Activated gamma-delta T cell treated with Interleukin-2 at 50 U/mL for 16 hours (primary cell): ENCODE measurements at places on chromosomes 5 and 9.

DNA sequence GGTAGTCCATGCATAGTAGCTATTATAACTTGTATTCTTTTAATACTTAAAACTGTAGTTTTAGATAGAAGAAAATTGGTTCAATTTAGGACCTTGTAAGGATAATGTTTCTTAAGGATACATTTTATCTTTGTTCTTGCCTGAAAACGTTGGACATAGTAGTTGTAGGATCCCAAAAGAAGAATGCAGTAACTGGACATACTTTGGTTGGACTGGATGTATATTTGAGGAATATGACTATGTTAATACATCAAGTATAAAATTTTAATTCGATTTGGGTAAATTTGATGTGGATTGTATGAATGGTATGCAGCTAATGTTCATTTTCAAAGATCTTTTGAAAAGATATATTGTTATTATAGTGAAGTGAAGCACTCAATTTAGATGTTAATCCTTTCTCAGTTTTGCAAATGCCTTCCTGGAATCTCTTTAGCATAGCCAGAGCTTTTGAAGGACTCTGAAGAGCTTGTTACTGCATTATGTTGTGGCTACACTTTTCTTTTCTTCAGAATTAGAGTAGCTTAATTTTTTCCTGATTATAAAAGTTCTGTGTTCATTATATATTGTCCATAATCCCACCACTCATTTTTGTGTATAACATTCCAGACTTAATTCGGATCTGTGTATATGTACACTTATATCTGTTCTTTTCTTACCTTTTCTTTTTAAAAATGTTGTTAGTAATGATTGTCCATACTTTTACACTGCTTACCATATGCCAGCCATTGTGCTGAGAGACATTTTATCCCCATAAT lies 41.2 kb downstream of the LRRTM2 start:
- no peak for DNase-seq

DNA sequence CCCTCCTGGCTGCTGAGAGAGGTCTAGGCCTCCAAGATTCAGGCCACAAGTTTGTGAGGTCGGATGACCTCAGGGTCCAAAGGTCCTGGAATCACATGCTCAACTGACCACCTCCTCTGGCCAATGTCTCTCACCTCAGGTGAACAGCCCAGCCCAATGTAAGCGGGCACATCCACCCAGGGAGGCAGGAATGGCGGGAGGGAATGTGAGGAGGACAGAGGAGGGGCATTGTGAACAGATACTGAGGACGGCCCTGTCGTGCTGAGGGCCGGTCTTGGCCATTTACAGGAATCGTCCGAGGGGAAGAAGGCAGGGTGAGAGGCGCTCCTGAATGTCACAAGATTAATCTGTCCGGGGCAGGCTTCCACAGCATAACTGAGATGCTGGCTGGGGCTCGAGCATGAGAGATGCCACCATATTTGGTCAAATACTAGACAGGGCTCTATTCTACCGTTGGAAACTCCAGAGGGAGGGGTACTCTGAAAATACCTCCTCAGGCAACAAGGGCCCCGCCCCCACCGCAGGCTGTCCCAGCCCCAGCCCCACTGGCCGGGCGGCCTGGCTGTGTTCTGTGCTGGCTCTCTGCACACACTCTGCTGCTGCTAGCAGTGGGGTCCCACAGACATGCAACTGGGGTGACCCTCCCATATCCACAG lies 1.5 kb upstream of the IL17B start:
- DNase-seq: no peak

- no peak for DNase-seq
Observed at GRCh38 chr5:103804711-103805110, 242.1 kb upstream of the NUDT12 start.

GRCh38 chr5:1065143-1065750 lies 46.6 kb downstream of the SLC12A7 start:
- DNase-seq: no peak

DNA sequence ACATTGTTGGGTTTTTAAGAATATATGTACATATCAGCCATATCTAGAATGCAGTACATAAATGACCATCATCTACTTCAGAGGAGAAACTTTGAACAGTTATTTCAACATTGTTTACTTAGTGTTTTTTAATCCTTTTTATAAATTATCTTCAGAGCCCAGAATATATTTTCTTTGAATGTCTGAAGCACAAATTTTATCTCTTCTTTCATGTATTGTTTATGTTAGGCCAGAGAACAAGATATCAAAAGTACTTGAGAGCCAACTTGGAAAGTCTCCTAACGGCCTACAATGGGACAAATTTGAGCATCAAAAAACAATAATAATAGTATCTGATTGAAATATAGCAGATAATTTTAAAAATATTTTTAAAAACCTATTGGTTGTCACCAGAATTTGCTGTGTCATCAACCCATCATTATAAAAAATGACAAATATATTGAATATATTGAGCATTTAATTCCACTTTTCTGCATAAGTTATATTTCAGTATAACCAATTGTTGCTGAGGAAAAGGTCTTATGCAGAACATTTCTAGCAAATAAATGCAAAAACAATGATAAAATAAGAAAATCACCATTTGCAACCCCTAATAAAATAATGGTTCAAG lies 67.5 kb upstream of the CCNG1 start:
- no peak for DNase-seq

- DNase-seq: no peak
Observed at GRCh38 chr5:93635991-93636390, 53.0 kb downstream of the NR2F1 start.

- no peak for DNase-seq
Observed at GRCh38 chr5:3619579-3619978, 23.9 kb downstream of the IRX1 start.

DNA sequence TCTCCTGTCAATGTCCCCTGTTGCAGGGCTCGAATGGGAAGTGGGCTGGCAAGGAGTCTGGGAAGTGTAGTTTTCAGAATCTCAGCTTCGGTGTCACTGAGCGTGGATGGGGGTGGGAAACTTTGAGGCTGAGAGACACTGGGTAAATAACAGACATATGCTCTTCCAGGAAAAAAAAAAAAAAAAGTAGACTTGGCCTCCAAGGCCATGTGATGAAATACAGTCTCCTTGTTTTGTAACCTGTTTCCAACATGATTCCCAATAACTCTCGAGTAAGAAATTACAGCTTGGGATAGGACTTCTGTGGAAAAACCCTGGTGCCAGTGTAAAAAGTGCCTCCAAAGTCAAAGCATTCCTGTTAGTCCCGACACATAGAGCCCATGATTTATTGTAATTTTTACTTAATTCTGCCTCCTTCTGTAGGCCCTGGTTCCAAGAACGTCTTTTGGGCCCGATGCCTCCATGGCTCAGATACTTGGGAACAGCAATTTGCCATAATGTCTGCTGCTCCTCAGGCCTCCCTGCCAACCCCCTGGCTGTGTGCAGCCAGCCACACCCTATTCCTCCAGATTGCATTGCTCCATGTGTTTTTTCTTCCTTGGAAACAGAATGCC lies 119.5 kb upstream of the TNC start:
- DNase-seq: no peak

DNA sequence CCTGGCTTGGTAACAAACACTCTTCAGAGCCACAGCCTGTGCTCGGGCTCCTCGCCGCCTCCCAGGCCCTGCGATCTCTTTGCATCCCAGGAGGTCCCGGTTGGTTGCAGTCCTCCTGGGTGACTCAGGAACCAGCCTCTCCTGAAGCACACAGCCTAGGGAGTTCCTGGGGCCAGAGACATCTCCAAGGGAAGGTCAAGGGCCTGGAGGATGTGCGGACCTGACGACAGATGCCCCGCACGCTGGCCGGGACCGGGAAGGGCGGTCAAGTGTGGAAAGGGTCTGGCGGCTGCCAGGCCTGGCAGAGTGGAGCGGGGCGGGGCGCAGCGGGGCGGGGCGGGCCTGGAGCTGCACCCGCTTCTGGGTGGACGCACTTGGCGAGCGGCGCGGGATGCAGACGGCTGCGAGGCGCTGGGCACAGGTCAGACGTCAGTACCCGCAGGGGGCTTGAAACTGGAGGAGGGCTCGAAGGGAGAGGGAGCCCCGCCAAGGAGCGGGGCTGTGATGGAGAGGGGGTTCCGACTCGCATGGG lies 45.0 kb upstream of the PRSS3 start:
- DNase-seq: no peak

GRCh38 chr9:113215132-113215531 lies 5.9 kb downstream of the FKBP15 start:
- DNase-seq: no peak

- no peak for DNase-seq
Observed at GRCh38 chr5:170206216-170206615, 26.6 kb upstream of the C5orf58 start.

DNA sequence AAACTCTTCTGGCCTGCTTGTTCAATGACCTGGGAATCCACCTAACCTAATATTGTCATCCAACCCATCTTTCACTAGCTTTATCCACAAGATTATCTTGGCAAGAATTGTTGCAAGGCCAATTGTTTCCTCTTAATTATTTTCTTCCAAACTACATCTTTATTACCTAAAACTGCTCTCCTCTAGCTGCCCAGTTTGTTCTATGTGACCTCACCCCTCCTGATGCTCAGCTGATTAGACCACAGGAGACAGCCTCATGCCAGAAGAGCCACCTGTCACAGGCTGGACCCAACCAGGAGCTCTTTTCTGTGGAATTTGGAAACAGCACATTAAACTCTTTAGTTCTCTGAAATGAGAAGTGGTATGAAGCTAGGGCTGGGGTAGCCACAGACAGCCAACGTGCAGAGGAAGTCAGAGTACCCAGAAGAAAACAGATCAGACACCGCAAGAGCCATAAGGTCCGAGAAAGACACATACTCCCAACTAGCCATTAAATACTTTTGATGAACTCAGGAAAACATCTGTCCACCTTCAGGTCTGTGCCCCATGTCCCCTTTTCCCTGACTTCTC lies 12.0 kb downstream of the SAXO1 start:
- no peak for DNase-seq

GRCh38 chr5:115160975-115161475 lies 8.7 kb downstream of the TRIM36 start:
- no peak for DNase-seq
